Kidney epithelial cell (primary cell): ENCODE measurements at places on chromosomes 3 and 15. TPM values are rescaled to one million over a fixed set of nuclear protein-coding genes. Genes with fewer than 3 reads are reported as not detected.

GRCh38 chr3:75015280-75015679, 400.8 kb upstream of the CNTN3 start:
- DNase-seq, result no peak

DNA sequence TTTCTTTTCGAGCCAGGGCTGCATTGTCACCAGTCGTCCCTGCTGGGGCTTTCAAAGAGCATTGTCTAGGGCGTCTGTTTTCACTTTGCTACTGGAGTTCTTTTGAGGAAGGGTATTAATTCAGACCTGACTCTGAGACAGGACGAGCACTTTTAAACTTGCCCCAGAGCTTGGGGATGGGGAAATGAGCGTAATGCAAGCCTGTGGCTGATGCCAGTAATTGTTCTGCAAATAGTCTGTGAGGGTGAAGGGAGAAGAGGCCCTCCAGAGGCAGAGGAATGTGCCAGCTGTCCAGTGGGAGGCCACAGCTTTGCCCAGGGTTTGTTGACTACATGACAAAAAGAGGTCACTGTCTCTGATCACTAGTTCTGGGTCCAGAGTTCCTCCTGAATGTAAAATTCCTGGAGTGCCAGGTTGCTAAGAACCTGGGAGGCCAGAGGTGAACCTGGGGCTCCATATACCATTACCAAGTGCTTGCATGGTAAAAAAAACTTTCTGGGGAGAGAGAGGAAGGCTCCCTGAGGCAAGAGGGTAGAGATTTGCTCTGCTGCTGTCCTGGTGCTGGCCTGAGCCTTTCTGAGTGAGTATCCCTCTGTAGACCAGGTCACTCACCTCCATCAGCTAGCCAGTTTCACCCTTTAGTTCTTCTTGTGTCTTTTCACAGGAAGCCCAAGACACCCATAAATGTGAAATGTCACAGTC, 14.8 kb downstream of the EEFSEC start:
- DNase-seq, result no peak

DNA sequence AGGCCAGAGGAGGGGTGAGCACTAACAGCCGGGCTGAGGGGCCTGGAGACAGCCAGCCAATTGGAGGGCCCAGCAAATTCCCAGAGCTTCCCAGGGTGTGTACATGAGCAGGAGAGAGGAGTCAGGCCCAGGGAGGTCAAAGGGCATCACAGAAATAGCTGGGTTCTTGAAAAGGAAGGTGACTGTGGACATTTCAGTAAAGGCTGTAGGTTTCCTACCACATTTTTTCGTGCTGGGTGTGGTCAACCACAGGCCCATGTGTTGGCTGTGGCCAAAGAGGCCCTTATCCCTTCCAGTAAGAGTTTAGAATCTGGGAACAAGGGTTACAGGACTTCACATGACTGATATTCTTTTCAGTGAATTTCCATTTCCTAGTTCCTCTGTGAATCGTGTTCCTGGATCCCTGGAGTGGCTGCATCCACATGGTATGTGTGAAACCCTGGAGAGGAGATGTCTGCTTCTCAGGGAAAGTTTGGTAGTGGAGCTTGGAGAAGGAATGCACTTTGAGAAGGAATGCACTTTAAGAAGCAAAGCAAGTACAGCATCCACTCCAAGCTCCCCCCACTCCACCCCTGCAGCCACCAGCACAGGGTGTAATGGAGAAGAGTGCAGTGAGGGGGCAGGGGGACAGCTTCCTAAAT, 73.2 kb upstream of the HEG1 start:
- DNase-seq, result no peak

DNA sequence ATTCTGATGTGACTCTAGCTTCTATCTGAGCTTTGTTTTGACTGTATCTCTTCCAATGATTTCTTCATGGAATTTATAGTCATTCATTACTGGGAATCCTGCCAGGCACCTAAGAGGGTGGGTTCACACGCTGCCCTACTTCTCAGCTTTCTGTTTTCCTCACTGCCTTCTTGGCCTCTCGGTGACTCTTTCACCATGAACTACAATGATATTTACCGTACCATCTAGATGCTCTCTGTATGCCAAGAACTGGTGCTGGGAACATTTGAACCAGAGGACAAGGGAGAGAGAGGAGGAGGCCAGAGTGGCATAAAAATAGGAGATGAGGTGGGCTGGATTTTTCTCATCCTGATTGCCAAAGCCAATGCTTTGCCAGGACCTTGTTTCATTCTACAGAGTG, 280.0 kb upstream of the P2RY1 start:
- no peak for DNase-seq

DNA sequence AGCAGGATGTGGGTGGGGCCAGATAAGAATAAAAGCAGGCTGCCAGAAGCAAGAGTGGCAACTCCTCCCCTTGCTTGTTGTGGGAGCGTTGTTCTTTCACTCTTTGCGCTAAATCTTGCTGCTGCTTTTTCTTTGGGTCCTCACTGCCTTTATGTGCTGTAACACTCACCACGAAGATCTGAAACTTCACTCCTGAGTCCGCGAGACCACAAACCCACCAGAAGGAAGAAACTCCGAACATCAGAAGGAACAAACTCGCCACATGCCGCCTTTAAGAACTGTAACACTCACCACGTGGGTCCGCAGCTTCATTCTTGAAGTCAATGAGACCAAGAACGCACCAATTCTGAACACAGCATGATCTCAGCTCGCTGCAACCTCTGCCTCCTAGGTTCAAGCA, 72.9 kb downstream of the IL12A start:
- no peak for DNase-seq

- DNase-seq, result no peak
These were observed 9.2 kb downstream of the ILDR1 start for GRCh38 chr3:122012821-122013220.

DNA sequence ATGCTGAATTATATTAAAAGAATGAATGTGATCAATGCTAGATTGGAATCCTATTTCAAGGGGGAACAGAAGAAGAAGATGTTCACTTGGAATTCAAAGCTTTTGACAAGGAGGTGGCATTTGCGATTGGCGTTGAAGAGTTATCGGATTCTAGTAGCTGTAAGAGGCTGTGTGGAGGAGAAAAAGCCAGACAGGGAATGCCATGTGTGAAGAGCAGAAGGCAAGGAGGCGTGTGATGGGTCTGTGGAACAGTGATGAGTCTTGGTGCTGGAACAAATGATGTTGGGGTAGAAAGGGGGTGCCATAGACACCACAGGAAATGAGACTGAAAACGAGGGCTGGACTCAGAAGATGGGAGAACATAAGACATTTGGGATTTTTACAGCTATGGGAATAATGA, 30.5 kb upstream of the ATP10A start:
- DNase-seq, result no peak

GRCh38 chr15:67969892-67970291, 84.2 kb upstream of the PIAS1 start:
- DNase-seq, result no peak

Gene APOD
- not detected in 2 replicates for total RNA-seq

Gene GPR171
- total RNA-seq, result not detected in 2 replicates

Gene LMAN1L
- not detected in 2 replicates for total RNA-seq

Gene ITPKA
- total RNA-seq, result 115 and 117 TPM in 2 replicates

Gene TERB2
- total RNA-seq, result not detected in 2 replicates

Gene CHRNA7
- 2.7 and 4.8 TPM in 2 replicates for total RNA-seq

GRCh38 chr15:39530480-39531342, 50.2 kb upstream of the THBS1 start:
- DNase-seq, result no peak

DNA sequence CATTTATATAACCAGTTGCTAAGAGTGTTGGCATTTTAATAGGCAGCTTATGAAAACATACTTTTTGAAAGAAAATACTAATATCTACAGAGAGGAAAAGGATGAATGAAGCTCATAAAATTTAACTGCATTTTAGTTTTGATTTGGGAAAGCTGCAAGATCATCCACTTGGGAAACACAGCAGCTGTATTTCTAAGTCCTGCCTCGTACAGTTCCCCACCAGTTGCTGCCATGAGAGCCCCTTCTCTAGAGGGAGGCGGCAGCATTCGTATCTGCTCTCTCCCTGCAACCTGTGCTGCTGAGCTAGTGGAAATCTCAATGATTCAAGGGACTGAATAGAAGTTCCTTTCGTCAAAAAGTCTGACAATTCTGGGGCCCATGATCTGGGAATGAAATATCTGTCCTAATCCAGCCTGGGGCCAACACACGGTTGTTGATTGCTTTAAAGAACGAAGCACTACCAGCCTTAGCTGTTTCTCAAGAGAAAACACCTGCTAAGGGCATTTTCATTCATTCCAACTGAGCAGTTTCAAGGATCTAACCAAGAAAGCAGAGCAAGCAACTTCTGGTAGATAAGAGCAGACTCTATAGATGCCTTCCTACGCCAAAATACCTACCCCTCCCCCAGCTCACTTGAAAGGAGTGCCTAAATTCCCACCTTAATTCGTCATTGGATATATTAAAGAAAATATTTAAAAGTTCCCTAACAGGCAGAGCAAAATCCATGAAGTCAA, 223.7 kb downstream of the MAGI1 start:
- DNase-seq, result no peak

GRCh38 chr15:30073915-30074314, 8.8 kb upstream of the GOLGA8J start:
- DNase-seq, result no peak

Gene DNAH12
- total RNA-seq, result 0.41 TPM in 1 of 2 replicates, not detected in the other

- no peak for DNase-seq
These were observed 27.0 kb upstream of the FSTL1 start for GRCh38 chr3:120477781-120478180.

DNA sequence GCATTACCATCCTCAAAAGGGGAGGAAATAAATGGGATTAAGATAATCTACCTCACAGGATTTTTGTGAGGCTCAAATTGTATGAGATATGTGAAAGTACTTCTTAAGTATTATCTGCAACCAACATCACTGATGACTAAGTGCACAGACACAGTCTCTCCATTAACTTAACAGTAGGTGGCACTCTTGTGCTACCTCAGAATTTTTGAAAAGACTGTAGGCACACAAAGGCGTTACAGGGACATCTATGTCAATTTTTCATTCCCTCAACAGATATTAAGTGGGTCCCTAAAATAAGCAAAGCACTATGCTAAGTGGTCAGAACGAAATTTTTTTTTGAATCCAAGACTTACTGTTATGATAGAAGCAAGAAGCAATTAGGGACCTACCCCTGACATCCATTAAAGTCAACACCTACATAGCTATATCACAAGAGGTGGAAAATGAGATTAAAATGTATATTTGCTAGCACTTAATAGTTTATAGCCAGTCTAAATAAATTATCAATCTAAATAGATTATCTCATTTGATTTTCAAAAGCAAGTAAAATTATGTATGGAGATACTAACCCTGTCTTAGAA, 52.9 kb downstream of the RYK start:
- DNase-seq, result peak; percentile 43

DNA sequence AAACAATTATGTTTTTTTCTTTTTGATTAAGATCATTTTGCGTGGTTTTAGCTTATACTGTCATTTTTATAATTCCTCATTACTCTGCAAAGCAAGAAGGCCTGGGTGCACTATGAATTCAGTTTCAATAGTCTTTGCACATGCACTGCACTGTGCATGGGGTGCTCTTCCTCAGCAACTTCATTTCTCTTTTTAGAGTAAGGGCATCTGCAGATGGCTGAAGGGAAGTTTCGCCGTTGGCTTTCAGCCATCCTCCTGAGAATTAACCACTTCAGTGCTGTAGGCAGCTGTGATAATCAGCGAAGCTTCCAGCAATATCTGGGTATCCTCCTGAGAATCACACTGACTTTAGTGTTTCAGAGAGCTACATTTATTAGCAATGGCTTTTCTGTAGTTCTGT, 284.8 kb downstream of the GBE1 start:
- no peak for DNase-seq

Gene DOCK3
- 1.4 and 1.7 TPM in 2 replicates for total RNA-seq

DNA sequence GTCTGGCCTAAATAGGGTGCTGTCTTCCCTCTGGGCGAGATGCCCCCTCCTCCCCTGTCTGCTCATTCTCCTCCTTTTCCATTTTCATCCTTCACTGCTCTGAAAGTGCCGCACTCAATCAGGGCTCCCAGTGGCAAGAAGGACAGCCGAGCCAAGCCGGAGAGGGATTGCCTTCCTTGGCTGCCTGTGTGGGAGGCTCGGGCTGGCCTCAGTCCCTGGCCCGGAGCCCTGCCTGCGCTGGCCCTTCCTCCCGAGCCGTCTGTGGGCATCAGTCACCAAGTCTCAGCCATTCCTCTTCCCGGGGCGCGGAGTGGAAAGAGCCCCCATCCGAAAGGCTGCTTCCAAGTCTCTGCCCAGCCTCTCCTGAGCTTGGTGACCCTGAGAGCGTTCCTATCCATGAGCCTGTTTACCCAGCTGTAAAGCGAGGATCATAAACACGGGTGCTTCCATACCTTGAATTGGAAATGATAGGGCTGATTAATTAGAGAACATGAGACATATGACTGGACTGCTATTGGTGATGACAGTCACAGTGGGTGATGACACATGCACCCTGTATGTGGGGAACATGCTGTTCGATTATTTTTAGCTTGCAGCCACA, 59.1 kb upstream of the TLE3 start:
- DNase-seq, result no peak

Gene FBXO40
- total RNA-seq, result under 0.01 TPM in 1 of 2 replicates, not detected in the other

DNA sequence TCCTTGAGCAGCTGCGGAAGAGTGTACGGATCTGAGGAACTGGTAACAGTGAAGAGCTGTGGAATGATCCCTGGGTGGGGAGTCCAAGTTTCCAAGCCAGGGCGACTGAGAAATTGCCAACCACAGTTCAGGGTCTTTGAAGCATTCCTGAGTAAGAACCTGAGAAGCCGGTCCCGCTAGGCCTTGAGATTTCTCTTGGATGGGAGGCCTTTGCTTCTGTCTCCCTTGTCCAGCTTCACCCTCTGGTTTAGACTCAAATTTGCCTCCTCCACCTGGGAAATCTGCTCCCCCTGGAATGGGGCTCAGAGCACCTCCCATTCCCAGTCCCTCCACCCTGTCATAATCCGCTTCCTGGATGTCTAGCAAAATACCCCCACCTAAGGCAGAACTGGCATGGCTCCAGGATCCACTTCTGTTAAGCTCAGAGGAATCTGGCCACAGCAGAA, 127.7 kb upstream of the DLG1 start:
- DNase-seq, result no peak

Gene PDZRN3
- 0.96 and 4.1 TPM in 2 replicates for total RNA-seq

- peak; percentile 55 for DNase-seq
These were observed 72.7 kb upstream of the SNRK start for GRCh38 chr3:43213631-43214030.

DNA sequence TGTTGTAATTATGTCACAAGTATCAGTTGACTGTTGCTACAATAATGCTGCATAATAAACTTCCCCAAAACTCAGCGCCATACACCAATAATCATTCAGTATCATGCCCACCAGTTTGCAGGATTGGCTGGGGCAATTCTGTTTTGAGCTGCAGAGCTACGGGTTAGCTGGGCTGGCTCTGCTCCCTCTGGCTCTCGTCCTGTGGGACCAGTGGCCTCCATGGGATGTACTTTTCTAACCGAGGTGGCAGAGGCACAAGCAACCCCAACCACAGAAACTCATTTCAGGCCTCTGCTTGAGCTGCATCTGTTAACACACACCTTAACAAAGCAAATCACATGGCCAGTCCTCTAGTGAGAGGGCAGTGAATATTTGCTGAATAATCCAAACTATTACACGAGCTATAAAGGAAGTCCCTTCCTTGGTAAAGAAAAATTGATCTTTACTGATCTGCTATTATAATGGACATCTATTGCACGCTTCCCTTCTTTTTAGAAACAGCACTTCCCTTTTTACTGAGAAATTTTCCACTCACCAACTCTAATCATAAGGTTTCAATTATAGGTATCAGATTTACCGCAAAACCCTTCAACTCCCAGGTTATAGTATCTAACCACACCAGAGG, 10.9 kb upstream of the BCL2A1 start:
- DNase-seq, result no peak
